ENCODE measurements at places on chromosomes 2 and 18.

DNA sequence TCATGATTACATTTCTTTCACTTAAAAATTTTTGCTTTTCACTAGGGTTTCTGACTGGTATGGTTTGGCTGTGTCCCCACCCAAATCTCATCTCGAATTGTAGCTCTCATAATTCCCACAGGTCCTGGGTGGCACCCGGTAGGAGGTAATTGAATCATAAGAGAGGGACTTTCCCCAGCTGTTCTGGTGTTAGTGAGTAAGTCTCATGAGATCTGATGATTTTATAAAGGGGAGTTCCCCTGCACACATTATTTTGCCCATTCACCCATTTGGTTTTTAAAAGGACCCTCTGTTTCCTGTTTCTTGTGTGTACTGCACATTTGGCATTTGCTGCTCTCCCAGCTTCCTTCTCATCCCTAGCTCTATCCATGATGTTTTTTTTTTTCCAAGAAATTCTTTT lies 27.8 kb upstream of the NETO1 start:
- DNase-seq = no peak

DNA sequence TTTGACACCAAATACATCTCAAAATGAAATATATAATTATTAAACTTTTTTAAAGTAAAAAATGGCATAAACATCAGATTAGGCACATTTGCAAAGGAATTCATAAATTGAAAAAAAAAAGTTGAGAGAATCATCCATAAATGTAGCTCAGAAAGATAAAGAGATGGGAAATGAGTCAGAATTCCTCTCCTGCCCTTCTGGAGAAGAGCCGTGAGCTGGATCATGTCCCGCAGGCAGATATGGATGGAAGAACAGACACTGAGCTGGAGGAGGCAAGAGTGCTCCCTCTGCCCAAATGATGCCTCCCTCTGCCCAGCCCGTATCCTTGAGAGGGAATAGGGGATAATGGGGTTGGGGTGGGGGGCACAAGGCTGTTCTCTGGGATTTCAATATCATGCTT lies 190.9 kb downstream of the TFCP2L1 start:
- DNase-seq = no peak

- DNase-seq = no peak
These were observed 172.3 kb downstream of the ALPK2 start for GRCh38 chr18:58456625-58457024.

GRCh38 chr2:167943897-167944296 lies 303.5 kb downstream of the STK39 start:
- DNase-seq = no peak

DNA sequence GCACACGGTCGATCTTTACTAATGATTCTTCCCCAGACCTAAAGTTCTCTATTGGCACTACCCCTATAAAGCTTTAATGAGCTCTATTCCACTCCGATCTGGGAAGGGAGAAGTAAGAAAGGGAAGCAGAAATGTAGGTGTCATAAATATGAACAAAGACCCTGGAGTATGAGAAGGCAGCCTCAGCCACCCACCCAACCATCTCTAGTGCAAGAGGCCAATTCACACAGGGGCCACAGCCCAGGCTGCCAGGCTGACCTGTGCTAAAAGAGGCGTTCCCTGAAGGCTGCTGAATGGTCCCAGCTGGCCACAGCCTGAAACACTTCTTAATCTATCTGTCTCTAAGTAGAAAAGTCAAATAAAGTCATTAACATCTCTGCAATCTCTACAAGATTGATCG lies 60.1 kb upstream of the ACTR3 start:
- DNase-seq = no peak

DNA sequence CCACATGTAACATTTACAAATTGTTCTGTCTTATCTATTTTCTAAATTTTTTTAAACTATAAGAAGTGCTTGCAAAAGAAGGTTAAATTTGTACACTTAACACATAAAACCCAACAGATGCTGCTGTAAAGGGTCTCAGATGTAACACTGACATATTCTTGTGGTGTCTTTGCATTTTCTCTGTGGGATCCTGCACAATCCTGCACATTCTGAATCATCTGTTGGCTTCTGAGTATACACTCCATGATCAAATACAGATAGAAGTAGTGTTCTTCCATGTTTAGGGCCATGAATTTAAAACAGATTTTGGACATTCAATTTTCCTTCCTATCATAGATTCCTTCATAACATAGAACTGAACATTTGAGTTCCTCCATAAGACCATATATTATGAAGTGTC lies 89.0 kb downstream of the SPRED2 start:
- DNase-seq = no peak

DNA sequence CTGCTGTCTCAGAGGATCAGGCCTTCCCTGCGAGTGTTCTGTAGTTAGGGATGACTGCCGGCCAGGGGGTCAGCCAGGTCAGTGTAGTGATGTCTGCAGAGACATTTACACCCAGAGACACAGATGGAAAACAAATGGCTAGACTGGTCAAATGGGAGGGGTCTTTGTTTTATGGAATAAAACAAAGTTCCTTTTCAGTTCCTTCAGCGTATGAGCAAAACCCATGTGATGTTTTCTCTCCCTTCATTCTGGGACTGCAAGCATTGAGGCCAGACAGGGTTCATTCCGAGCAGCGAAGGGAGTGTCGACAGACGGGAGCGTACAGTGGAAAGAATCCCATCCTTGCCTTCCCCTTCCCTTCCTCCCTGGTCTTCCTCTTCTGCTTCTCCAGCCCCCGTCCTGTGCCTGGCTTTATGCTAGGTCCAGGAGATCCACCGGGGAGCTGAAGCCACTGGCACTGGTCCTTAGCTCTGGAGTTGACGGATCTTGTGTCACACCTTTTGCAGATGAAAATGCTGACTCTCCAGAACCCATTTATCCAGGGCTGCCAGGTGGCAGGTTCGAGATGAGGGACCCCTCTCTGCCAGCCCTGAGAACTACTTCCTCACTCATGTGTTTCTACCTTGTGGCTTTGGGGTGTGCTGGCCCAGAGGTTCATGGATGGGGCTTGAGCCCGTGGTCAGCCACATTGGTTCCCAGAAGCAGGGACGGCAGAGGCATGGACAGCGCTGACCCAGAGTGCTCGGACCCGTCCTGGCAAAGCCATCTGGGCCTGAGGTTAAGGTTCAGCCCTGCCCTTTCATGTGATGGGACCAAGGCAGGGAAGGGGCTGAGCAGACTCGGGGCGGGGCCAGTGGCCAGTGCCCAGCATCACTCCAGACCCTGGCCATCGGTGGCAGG lies 24.2 kb downstream of the ITGB1BP1 start:
- no peak for DNase-seq

GRCh38 chr2:122753336-122753735 lies 997.9 kb downstream of the TSN start:
- no peak for DNase-seq

DNA sequence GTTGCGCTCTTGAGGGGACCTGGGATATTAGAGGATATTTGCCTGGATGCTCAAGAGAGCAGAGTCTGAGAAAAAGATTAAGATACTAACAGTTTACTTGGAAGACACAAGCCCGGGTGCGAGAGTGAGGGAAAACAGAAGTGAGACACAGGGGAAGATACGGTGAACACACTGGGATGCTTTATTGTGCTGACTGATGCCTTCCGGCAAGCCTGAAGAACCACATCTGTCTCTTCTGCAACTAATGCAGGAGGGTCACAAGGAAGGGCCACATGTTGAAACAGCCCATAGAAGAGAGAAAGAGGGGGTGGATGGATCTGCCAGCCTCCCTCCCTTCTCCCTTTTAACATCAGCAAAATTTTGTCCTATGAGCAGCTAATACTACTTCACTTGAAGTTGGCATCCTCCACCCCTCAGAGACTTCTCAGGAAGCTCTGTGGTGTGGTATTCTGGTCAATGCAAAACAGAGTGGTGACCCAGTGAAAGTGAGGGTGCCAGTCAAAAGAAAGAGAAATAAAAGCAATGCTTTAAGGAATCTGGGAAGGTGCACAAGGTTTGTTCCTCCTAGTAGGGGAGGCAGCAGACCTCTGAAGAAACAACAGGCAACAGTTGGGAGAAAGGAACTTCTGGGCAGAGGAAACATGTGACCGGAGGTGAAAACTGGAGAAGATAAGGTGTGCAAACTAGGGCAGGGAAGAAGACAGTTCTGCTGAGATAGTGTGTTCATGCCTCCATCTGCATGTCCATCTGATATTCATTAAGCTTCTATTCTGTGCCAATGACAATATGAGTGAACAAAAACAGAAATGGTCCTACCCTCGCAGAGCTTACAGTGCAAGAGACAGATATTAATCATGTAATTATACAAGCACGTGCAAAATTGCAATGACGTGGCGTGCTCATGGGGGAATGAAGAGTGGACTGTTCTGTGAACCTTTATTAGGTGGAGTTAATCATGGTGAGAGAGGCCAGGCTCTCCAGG lies 107.1 kb downstream of the LYPD6B start:
- DNase-seq = no peak

- DNase-seq = no peak
These were observed 53.9 kb upstream of the CYTIP start for GRCh38 chr2:157497638-157498314.

DNA sequence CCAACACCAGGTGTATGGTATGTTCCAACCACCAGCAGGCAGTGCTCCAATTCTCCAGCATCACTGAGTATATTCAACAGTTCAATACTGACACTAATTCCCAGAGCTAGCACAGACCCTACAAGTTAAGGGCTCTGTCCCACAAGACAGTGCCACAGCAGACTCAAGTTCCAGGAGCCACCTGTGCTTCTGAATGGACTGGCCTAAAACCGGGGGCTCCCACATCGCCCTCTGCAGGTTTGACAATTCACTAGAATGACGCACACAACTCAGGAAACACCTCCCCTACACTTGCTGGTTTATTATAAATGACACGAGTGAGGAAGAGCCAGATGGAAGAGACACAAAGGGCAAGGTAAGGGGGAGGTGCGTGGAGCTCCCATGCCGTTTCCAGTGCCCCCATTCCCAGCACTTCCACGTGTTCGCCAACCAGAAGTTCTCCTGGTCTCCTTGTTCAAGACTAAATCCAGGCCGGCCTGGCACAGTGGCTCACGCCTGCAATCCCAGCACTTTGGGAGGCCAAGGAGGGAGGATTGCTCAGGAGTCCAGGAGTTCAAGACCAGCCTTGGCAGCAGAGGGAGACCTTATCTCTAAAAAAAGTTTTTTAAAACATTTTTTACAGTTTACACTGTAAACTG lies 12.2 kb upstream of the ATP6V1B1 start:
- DNase-seq = no peak

DNA sequence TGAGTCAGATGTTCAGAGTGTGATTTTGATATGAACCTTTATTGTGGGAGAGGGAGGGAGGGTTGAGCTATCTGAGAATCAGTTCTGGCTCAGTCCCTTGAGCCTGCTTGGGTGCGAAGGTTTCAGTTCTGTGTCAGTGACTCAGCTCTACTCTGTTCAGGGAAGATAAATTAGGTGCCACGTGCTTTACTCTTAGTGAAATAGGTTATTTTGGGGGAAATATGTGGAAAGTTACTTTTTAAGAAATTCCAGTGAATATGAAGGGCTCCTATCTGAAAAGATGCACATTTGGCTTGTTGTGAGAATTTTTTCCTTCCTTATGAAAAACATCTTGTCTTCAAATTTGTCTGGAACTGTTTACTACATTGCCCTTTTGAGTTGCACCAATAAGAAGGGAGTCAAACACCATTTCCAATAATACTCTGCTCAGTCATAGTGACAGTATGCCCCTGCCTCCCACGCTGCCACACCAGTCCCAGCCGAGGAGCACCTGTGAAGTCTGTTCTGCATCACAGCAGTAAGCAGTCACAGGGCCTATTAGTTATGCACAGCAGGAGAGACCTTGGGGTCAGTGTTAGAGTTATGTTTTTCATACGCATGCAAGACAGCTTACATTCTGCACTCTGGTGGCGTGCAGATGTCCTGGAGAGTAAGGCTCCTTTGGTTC lies 32.8 kb upstream of the DNAH7 start:
- no peak for DNase-seq

Measured in NCI-H2107 (cell line).